ENCODE measurements at places on chromosomes 6 and 20. TPM values are rescaled to one million over a fixed set of nuclear protein-coding genes. Genes with fewer than 3 reads are reported as not detected.

The SLC35D3 gene
- total RNA-seq, result 0.09 TPM

The RAMACL gene
- total RNA-seq, result 0.07 TPM

The RIPPLY2 gene
- total RNA-seq, result 0.41 TPM

The TOMM6 gene
- total RNA-seq, result 309 TPM

The TAAR8 gene
- total RNA-seq, result not detected

The PYGB gene
- total RNA-seq, result 133 TPM

The DACT2 gene
- total RNA-seq, result 0.40 TPM

The DDX43 gene
- total RNA-seq, result not detected

The PSORS1C2 gene
- not detected for total RNA-seq

The GTSF1L gene
- not detected for total RNA-seq

The RAET1G gene
- 10.6 TPM for total RNA-seq

Data from A549 treated with DMSO at 1 μM for 4 hours (cell line).